SK-N-DZ (cell line): ENCODE measurements at places on chromosomes 5 and 9.
A peak's percentile ranks its signal among the peaks of the same experiment; 100 is the strongest.

DNA sequence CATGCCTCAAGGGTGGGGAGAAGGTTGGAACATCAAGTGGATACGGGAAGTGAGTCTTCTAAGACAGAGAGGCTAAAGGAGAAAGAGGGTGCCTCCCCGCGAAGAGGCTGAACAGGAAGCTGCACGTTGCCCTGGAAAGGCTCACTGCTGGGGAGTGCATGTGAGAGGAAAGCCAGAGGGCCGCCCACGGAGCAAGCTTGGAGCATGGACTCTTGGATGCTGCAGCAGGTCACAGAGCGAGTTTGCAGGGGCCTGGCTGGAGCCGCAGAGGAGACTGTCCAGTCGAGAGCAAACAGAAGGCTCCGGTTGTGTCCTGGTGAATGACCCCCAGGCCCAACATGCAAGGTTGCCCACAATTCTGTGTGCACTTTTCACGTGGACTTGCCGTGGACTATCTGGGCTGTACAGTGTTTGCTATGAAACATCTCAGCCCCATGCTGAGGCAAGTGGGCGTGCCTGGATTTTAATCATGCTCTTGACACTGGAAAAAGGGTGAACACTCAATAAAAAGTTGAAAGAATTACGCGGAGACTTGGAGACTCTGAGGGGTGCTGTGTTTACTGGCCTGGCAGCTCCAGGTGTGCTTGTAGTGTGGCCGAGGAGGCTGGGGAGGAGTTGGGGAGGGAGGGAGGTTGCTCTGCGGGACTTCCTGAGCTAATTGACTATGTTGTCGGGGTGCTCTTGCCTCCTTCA is 54.5 kb upstream of the GARNL3 start:
- DNase-seq = no peak

GRCh38 chr9:79701651-79702050 is 129.9 kb downstream of the TLE4 start:
- DNase-seq = no peak

DNA sequence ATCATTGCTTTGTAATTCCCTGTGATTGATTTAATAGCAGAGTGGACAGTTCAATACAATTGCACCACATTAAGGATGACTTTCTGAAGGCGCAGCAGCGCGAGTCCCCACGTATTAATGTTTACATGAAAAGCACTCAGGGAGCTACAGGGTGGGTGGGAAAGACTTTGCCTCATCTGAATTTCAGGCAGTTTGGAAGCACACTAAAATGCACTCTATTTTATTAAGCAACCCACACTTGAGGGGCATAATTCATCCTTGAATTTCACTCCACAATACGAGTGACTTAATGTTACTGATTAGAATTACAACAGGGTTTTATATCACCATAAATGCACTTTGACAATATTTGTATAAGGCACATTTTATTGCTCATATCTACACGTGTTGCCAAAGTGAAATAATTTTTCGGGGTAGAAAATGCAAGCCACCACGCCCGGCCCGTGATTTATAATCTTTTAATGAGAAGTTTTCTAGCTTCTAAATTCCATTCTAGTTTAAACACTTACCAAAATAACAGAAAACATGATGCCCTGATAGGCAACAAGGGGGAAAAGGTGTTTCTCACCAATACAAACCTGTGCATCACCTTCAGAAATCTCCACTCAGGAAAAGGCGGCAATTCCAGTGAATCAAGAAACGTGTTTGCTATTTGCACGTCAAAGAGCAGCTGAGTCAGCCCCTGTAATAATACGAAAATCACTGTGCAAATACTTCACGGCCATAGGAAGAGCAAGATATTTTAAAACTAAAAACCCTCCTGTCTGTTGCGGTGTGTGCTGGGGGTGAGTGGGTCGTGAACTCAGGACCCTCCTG is 40.5 kb downstream of the IRX4 start:
- no peak for DNase-seq

DNA sequence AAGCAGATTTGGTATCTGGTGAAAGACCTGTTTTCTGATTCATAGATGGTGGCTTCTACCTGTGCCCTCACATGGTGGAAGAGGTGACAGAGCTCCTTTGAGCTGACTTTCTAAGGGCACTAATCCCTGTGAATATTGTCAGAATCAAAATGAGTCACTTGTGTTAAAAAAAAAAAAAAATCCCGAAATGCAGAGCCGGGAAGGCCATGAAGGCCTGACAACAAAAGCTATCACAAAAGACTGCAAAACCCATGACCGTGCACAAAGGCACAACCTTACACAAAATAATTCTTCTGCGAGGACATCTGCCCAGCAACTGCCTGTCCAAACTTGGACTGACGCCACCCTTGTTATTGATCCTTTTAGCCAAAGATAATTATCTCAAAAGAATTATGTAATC is 19.6 kb upstream of the UBTD2 start:
- DNase-seq = no peak

GRCh38 chr5:142942901-142943300 is 172.7 kb downstream of the ARHGAP26 start:
- DNase-seq = no peak

DNA sequence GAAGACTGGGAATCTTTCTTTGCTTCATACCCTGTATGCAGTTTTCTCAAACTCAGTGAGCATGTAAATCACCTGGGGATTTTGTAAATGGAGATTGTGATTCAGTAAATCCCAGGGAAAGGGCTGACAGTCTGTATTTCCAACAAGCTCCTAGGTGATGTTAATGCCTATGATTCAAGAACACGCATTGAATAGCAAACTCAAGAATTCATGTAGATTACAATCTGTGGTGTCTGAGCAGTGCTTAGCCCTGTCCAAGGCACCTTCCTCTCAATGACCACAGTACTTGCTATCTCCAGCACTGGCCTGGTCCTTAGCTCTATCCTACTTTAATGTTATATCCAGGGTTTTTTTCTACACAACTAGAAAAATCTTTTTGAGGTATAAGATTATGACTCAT is 721.4 kb upstream of the MEF2C start:
- DNase-seq = no peak

GRCh38 chr5:155101697-155102096 is 88.1 kb downstream of the KIF4B start:
- DNase-seq = no peak

- DNase-seq = no peak
These were observed 821.6 kb downstream of the TLE1 start for GRCh38 chr9:80867731-80868130.

DNA sequence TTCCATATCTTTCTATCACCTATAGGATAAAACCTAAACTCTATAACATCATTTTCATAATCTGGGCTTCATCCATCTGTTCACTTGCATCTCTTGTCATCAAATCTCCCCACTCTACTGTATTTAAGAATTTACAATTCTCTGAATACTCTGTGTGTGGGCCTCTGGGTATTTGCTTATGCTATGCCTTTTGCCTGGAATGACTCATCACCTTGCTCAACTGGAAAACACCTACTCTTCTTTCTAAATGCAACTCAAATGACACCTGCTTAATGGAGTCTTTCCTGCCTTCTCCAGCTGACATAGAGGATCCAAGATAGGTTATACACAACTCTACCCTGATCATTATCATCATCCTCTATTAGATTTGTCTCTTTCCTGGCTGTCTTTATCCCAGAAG is 421.7 kb downstream of the SPATA31D1 start:
- peak; percentile 36 for DNase-seq

DNA sequence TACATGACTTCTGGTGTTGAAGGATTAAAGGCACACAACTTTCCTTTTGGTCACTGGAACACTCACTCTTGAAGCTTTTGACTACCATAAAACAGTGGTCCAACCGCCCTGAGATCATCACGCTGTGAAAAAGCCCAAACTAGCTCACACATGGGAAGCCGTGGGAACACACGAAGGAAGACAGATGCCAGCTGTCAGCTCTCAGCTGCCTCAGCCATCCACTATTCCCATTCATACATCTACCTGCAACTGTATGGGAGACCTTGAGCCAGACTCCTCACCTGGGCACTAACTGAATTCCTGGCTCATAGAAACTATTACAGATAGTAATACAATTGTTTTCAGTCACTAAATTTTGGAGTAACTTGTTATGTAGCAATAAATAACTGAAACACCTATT is 246.1 kb downstream of the MSX2 start:
- DNase-seq = no peak

GRCh38 chr5:131259326-131259725 is 4.5 kb upstream of the CDC42SE2 start:
- DNase-seq = no peak

- no peak for DNase-seq
These were observed 85.8 kb upstream of the ALDH1A1 start for GRCh38 chr9:73038613-73039012.

DNA sequence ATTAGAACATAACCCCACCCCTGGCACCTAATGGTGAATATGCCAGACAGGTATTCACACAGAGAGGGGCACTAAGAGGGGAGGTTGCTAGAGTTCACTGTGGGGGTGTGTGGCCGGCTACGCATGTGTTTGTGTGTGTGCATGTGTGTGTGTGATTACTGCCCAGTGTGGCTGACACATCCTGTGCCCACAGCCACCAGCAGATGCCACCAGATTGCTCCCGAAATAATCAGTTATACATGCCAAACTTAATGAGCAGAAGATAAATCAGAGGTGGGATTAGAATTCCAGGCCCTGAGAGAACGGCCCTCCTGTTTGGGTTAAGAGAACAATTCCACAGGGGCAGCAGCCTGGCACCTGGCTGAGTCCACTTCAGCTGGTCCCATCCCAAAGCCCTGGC is 91.8 kb upstream of the TBCA start:
- DNase-seq = no peak

- no peak for DNase-seq
These were observed 577.3 kb upstream of the TLE4 start for GRCh38 chr9:78994471-78994870.

DNA sequence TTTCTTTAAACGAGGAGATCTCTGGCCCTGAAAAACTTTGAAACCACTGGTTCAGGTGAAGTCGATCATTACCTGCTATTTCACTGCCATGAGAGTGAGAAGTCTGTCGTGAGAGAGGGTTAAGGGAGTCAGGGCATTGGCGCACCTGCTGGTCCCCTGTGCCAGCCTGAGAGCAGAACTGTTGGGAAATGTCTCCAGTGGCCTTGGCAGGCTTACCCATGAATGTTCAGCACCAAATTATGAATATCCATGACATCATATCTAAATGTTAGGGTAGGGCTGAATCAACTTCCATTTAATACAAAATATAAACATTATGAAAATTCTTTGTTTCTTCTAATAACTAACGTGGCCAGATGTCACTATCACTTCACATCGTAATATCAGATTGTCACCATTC is 379.3 kb downstream of the KDM4C start:
- no peak for DNase-seq
